ENCODE measurements at places on chromosomes 5 and 9.

DNA sequence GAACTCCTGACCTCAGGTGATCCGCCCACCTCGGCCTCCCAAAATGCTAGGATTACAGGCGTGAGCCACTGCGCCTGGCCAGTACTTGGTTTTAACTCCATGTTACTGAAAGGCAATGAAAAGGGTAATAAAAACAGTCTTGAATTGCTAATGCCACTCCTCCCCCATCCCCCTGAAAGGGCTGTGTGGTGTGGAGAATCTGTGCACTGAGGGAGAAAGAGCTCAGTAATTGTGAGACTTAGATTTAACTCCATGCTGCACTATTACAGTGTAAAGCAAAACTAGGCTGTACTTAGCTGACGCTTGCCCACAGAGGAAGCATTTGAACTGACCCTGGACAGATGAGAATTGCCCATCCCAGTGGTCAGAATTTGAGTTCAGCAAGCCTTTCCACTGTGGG is 1662.4 kb upstream of the ACO1 start:
- DNase-seq, result no peak

- no peak for DNase-seq
Observed at GRCh38 chr5:81363093-81363871, 30.7 kb downstream of the ACOT12 start.

- DNase-seq, result no peak
Observed at GRCh38 chr5:3584724-3585531, 10.7 kb upstream of the IRX1 start.

GRCh38 chr9:114972510-114973136 is 42.2 kb upstream of the TNFSF8 start:
- DNase-seq, result no peak

DNA sequence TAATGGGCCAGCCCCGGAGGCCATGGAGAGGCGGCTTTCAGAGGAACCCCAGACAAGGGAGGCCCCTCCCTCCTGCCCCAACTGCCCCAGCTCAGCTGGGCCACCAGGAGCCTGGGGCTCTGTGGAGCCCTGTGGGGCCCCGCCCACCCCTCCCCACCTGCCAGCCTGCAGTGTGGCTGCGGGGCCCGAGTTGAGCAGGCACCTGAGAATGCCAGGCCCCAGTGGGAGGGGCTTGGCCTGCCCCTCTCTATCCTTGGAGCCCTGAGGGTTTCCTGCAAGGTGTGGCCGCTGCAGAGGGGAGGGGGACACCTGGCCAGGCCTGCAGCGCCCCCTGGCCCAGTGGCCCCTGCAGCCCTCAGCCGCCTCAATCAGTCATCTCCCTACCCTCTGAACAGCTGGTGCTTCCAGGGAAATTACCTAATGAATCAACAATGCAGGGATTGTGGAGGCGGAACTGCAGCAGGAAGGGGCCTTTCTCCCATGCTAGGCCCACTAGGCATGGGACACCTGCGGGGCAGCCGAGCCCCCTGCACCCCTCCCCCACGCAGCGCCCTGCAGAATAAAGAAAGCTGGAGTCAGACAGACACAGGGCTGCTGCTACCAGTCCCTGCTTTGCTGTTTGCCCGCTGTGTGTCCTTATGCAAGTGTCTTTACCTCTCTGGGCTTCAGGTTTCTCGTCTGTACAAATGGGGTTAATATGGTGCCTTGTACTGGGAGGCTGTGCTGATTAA is 48.0 kb downstream of the LMX1B start:
- DNase-seq, result no peak

DNA sequence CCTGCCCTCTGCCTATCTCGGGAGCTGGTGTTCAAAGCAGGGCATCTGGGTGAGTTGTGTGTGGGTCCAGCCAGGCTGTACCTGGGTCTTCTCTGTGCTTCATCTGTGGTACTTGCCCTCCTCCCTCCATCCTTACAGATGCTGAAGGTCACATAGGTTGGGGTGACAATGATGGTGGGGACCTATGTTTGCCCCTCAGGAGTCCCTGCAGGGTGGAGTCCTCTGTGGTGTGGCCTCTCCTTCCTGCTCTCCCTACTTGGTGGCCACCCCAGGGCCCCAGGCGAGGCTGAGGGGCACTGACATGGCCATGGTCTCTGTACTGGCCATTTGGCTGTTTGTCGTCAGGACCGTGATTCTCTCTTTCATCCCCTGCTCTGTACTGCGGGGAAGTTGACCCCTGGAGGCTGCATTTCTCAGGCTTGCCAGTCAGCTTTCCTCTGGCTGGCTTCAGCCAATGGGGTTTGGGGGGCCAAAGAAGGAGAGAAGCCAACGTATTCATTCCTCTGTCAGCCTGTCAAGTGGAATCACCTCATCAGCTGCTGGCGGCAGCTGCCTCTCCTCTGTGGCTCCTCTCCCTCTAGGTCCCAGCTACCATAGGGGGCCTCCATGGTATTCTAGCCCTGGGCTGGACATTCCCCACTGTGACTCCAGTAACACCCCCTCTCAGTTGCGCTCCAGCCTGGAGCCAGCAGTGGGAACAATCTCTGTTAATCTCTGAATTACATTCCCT is 4.6 kb downstream of the DCANP1 start:
- no peak for DNase-seq

DNA sequence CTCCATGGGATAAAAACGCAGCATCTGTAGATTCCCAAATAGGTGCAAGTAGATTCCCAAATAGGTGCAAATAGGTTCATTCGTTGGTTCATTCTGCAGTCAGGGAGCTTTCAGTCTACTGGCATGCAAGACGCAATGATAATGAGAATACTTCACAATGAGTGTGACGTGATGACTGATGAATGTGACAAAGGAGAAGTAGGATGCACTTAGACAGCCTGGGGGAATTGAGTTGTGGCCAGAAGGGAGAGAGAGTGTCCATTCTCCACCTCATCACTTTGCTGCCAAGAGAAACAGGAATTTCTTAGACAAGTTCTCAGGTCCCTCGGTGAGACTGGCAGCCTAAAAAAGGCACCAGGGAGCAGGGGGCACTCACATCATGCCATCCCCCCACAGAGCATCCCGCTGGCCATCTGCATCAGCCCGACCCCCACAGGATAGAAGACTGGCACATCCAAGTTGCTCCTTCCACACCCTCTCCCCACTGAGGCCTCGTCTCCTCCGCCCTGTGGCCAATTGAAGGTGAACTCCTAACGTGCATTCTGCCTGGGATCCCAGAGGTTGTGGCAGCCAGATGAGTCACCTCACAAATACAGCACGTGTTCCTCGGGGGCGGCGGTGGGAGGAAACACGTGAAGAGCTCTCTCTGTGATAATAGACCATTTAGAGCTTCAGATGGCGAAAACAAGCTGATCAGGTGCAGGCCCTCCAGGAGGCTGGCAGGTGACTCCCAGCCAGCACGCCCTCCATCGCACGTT is 19.9 kb upstream of the KCNIP1 start:
- no peak for DNase-seq

GRCh38 chr9:32380944-32381343 is 3.5 kb upstream of the ACO1 start:
- DNase-seq, result no peak

DNA sequence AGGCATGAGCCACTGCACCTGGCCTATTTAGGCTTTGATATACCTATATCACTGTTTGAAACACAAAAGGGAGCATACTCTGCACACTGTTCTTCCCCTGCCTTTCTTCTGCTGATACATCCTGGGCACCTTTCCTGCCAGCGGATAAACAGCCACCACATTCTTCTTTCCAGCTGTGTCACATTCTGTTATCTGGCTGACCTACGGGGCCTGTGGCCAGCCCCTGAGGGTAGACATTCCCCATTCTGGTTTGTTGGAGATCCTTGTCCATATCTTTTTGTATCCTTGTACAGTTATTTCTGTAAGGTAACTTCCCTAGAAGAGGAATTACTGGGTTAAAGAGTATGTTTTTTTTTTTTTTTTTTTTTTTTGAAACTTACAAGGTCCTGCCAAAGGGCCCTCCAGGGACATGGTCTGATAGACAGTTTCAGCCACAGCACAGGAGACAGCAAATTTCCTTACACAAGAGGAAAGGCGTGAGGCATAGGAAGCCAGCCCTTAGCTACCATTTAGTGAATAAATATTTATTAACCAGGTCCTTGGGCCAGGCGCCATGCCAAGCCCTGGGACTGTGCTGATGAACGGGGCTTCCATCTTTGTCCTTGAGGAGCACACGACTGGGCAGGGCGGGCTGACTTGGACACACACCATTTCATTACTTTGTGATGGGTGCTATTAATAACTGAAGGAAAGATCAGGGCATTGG is 57.8 kb downstream of the ERGIC1 start:
- DNase-seq, result no peak

- no peak for DNase-seq
Observed at GRCh38 chr5:170590566-170590965, 86.7 kb downstream of the KCNIP1 start.

GRCh38 chr9:20356403-20357036 is 265.8 kb downstream of the MLLT3 start:
- peak; percentile 69 for DNase-seq

DNA sequence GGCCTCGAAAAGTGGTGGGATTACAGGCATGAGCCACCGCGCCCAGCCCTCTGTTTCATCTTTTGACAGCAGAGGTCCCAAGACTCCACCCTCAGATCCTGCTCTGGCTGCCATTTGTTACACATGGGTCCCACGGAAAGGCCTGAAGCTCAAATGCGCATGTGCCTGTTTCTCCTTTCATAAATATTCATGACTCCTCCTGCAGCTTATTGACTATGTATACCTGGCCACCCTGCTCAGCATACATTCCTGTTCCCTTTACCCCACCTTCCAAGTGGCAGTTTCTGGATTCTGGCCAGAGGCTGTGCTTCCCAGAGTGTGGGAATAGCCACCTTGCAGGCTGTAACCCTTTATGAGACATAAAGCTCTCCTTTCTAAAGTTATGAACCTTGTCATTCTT is 46.5 kb downstream of the AUH start:
- DNase-seq, result no peak

GRCh38 chr9:98547606-98548005 is 161.1 kb downstream of the GABBR2 start:
- no peak for DNase-seq

DNA sequence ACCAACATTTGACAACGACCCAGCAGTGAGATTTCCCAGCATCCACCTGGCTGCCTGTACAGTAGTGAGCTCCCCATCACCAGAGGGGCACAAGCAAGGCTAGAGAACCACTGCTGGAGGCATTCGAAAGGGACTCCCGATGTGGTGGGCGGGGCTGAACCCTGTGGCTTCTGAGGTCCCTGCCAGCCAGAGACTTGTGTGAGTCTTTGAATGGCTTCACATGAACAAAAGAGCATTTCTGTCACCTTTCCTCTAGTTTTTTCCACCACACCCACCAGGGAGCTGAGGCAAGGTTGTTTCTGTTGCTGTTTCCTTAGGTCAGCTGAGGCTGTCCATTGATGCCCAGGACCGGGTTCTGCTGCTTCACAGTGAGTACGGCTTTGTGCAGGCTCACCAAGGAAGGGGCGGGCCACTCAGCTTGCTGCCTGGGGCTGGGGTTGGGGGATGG is 15.7 kb downstream of the RGS3 start:
- no peak for DNase-seq

GRCh38 chr5:96065685-96066385 is 104.2 kb upstream of the ELL2 start:
- no peak for DNase-seq

- no peak for DNase-seq
Observed at GRCh38 chr5:132238169-132238744, 10.6 kb upstream of the P4HA2 start.

DNA sequence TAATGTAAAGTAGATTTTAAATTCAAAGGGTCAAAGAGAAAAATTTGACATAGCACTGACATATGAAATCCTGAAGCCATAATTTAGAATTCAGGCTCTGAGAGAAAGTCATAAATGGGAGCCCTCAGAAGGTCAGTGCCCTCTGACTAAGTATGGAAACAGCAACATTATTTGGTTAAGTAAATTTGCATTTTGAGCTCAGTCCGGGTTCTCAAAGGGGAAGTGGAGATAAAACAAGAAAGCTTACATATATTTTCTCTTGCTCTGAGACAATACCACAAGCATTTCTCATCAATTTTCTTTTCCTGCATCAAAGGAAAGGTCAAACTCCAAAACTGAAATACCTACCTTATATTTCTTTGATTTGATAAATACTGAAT is 348.0 kb downstream of the SEMA5A start:
- no peak for DNase-seq

DNA sequence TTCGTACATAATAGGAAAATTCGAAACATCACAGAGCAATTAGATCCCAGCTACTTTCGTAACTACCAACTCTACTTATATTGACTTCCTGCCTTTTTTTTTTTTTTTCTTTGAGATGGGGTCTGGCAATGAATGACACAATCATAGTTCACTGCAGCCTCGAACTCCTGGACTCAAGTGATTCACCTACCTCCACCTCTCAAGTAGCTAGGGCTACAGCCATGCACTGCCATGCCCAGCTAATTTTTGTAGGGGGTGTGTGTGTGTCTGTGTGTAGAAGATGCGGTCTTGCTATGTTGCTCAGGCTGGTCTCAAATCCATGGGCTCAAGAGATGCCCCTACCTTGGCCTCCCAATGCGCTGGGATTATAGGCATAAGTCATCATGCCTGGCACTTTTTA is 5.8 kb upstream of the PAIP2 start:
- no peak for DNase-seq

DNA sequence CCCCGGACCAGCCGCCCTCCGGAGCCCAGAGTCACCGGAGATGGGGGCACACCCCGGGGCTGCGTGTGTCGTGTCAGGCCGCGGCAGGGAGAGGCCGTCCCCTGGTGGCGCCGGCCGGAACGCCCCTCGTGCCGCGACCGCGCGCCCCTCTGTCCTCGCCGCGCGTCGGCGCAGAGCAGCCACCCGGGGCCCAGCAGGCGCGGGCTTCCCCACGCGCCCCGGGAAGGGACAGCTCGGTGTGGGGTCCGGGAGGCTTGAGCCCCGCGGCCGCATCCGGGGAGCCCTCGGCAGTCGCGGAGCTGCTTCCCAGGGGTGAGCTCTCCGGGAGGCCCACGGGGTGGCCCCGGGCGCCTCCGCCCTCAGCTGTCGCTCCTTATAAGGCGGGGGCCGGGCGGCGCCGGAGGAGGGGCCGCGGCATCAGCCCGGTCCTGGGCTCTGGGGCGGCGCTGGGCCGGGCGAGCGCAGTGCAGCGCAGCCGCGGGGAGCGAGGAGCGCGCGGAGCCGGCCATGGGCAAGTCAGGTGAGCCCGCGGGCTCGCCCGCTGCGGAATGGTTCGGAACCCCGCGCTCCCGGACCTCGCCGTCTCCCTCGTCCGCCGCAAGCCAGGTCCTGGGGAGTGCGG is at the start of gene GLIPR2:
Gene GLIPR2, plus strand, starts transcription at position 462 of the 622 bp plus-strand sequence. Its CDS starts 46 bp downstream, at position 508.
- no peak for DNase-seq

DNA sequence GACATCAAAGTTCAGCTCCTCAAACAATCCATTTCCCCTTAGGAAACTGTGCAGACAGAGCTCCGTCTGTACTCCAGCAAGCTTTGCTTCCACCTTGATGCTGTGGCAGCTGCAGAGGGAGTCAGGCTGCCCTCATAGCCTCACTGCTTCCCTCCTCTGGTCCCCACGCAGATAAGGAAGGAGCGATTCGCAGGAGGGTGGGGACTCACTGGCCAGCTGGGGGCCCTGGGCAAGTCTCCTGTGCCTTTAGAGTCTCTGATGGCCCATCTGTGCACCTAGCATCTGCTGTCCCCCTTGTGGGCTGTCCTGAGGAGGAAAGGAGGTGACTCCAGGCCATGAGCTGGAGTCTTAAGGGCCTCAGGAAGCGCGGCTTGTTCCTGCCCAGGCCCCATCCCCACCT is 121.5 kb downstream of the ENTREP1 start:
- DNase-seq, result no peak

- no peak for DNase-seq
Observed at GRCh38 chr5:14164164-14165163, 21.3 kb downstream of the TRIO start.

GRCh38 chr9:136237486-136238341 is 7.9 kb downstream of the QSOX2 start:
- no peak for DNase-seq

Data from AG04450 (cell line).